LoVo (cell line): ENCODE measurements at places on chromosomes 3 and 15.
A peak's percentile ranks its signal among the peaks of the same experiment; 100 is the strongest.

- no peak for DNase-seq
Measured at GRCh38 chr3:65444447-65444815, 594.3 kb downstream of the MAGI1 start.

DNA sequence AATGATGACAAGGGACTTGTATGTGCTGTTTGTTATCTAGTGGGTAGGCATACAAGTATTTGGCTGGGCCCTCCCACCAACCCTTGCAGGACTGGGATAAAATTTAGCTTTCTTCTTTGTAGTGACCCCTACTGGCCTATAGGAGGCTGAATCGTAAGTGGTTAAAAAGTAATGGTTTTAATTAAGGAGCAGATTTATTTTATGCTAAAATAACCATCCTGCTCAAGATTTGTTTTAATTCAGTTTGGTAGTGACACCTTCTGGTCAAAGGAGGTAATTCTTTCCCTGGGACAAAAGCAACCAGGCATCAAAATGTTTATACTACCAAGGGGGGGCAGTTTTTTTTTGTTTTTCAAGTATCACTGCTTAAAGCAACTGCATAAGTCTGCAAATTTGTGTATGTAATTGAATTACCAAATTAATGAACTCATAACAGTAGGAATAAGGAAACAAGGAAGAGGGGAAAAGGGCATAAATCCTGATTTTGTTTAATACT lies 70.7 kb downstream of the TOP2B start:
- peak; percentile 5 for DNase-seq

GRCh38 chr3:147702509-147702908 lies 293.3 kb downstream of the ZIC1 start:
- DNase-seq, result no peak

DNA sequence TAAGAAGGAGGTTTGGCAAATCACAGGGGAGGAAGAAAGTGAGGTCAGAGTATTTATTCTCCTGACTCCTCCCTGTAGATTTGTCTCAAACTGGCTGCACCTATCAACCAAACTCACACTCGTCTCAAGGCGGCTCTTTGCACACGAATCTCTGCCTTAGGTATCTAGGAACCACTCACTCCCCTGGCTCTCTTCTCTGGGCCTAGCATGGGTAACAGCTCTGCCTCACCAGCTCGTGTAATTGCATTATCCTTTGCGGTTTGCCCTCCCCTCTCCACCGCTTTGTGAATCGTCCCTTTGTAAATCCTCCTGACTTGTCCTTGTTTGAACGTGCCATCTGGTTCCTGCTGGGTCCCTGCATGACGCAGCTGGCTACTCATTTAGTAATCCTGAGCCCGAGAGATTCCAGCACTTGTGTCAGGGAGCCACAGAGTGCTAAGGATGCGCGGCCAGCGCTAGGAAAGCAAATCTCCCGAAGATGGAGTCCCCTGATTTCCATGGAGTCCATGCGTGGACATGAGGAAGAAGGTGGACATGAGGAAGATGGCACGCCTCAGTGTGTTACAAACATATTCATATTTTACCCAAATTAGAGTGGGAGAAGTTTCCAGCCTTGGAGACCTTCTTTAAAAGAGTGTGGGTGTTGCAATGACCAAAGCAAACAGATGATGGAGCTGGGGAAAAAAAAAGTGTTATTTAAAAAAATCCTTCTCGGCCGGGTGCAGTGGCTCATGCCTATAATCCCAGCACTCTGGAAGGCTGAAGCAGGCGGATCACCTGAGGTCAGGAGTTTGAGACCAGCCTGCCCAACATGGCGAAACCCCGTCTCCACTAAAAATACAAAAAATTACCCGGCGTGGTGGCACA lies 26.7 kb downstream of the NRROS start:
- no peak for DNase-seq

DNA sequence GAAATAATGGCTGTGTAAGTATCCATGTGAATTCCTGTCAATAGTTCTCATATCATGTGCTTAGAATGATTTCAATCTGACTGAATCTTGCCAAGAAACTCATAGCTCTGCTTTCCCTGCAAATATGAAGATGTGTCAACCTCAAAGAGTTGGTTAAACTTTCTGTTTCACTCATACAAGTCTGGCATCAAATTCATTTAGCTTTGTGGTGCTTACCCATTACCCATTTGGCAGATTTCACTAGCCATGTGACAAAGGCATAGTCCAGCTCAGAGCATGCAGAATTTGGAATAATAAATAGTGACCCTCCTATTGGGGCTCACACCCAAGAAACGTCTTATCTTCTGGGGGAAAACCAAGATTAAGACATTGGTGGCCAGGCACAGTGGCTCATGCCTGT lies 256.6 kb upstream of the TPRG1 start:
- no peak for DNase-seq

GRCh38 chr15:44468709-44469385 lies 41.4 kb downstream of the CTDSPL2 start:
- DNase-seq, result no peak

DNA sequence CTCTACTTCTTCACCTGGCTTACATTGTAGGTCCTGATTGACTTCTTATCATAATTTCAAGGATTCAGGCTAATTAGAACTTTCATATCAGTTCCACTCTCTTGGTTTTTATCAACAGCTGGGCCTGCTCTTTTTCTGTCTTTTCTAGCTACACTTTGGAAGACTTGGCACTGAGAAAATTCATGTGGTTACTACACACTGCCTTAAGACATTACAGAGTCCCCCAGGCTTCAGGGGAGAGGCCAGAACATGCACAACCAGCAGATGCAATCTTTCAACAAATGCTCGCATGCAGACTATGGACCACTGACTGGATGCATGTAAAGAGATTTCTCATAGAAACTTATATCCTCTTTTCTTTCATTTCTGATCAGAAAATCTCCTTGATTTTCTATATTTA lies 423.5 kb downstream of the TUSC7 start:
- DNase-seq, result no peak

- no peak for DNase-seq
Measured at GRCh38 chr3:117399311-117400078, 689.9 kb downstream of the TUSC7 start.

DNA sequence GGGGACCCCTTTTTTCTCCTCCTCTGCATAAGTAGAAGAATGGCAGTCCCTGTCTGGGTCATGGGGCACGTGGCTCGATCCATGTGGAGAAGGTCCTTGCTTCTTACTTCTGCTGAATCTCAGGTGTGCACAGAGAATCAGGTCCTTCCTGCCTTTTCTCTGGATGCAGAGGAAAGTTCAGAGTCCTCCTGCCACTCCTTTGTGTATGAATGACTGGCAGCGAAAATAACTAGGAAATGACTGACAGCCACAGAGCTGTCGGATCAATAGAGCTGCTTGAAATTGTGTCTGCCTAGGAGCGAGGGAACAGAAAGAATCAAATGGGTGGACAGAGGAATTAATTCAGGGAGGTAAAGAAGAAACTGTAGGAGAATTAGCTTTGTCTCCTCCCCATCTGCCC lies 49.6 kb upstream of the ROPN1 start:
- DNase-seq, result no peak

DNA sequence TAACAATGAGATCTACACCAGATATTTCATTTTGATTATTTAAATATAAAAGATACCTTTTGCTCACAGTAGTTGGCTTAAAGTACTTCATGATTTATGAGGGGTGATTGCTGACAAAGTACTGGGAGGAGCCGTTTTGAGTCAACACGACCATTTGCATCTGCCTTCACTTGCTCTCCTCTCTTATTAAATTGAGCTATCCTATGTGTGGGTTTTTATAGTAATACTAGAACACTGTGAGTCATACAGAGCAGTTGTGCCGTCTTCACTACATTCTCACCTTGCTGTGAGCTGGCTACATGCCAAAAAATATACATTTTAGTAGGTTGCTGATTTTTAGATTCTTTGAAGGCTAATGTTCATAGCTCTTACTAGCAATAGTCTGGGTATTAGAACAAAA lies 161.2 kb downstream of the ALCAM start:
- peak; percentile 49 for DNase-seq

- DNase-seq, result no peak
Measured at GRCh38 chr3:49020330-49021212, 1.4 kb upstream of the NDUFAF3 start.

GRCh38 chr15:66894986-66895780 lies 170.2 kb upstream of the SMAD3 start:
- DNase-seq, result no peak

- no peak for DNase-seq
Measured at GRCh38 chr3:49166752-49167556, 823 bp upstream of the CCDC71 start.

DNA sequence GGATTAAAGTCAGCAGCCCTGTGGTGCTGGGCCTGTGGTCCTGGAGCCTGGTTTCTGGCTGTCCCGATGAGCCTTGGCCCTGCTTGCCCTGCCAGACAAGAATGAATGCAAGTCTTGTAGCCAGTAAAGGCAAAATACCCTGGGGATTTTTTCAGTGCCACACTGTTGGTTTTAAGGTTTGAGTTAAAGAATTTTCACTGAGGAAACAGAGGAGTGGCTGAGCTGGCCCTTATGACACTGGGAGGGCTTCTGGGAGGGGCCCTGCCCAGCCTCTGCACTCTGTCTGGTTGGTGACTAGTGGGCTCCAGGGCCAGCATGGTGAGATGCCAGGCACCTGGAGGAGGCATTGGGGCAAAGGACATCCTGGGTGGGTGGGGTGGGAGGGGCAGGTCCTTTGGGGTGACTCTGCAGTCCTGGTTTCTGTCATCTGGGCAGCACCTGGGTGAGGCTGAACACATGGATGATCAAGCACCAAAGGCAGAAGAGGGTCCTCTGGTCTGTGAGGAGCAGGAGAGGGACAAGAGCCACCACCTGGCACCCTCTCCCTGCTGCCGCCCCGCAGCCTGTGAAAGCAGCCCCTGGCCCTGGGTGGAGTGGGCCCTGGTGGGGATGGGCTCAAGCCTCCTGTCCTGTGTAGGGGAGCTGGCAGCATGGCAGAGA lies 12.5 kb upstream of the PLA2G4E start:
- DNase-seq, result peak; percentile 38

GRCh38 chr3:94304954-94305353 lies 242.1 kb downstream of the NSUN3 start:
- DNase-seq, result no peak

- DNase-seq, result no peak
Measured at GRCh38 chr15:77410701-77411618, 8.9 kb downstream of the PEAK1 start.

DNA sequence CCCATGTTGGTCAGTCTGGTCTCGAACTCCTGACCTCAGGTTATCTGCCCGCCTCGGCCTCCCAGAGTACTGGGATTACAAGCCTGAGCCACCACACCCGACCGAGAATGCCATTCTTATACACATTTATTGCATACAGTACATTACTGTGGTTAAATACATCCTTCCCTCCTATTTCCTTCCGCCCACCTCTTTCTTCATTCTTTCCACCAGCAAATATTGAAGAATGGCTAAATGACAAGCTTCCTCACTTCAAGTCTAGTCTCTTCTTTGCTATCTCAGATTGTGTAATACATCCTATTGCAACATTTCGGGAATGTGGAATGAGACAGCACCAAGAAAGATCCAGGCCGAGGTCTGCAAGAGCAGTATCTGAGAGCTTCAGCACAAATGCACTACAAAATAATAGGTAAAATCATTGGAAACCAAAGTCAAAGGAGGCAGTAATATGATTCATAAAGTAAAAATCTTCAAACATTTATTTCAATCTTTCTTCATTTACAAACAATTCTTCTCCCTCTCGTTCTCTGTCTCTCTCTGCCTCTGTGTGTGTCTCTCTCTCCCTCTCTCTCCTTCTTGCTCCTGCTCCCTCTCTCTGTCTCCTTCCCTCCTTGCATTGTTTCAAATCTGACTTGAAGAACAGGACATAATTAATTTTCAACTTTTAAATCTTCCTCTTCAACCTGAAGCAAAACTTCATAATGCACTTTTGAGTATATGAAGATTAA lies 94.7 kb upstream of the TGFBR2 start:
- no peak for DNase-seq

DNA sequence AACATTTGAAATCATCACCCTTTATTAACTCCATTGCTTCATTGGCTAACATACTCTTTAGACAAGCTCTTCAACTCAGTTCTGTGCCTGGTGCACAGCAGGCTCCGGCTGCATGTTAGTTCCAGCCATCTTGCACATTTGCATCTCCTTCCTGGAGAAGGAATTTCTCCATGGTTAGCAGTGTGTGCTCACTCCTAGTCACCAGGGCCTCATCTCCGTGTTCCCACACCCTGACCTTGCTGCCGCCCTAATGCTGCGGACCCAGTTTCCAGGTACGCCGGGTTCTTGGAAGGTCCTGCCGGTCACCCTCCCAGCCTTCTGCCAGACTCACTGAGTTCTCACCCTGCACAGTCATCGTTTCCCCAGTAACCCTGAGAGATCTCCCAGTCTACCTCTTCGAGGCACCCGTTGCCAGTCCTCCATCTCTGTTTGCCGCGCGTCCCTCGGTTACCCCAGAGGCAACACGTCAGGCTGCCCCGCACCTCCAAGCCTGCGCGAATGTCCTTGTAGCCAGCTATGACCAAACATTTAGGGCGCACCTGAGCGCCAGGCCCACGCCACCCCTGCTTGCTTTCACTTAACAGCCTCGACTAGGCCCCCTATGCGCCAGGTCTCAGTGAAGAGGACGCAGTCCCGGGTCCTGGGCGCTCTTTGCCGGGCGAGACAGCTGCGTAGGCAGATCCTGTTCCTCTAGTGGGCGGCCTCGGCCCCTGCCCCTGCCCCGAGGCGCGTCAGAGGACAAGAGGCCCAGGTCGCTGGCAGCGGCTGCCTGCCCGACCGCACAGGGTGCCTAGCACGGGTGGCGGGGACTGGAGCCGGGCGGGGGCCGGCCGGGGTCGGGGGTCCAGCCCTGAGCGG lies 747 bp upstream of the ZNF592 start:
- DNase-seq, result peak; percentile 77
